ENCODE measurements at places on chromosomes 1 and 21. TPM values are rescaled to one million over a fixed set of nuclear protein-coding genes. Genes with fewer than 3 reads are reported as not detected.

Gene C4BPB
- total RNA-seq: not detected

Gene LAD1
- total RNA-seq: not detected

Gene C1orf87
- not detected for total RNA-seq

Gene UBL4B
- total RNA-seq: not detected

Gene TBX15
- not detected for total RNA-seq

Gene IFNLR1
- not detected for total RNA-seq

Gene DCST1
- not detected for total RNA-seq

Gene RXFP4
- 0.11 TPM for total RNA-seq

Gene CRP
- not detected for total RNA-seq

Gene ATP1A4
- not detected for total RNA-seq

Gene CACHD1
- 2.8 TPM for total RNA-seq

Gene GCLM
- 32.6 TPM for total RNA-seq

Gene E2F2
- 0.50 TPM for total RNA-seq

Gene RLF
- total RNA-seq: 29.7 TPM

Gene PDZK1IP1
- not detected for total RNA-seq

Gene RIMS3
- 0.44 TPM for total RNA-seq

Gene OR2G6
- total RNA-seq: not detected

Gene LDLRAD1
- total RNA-seq: not detected

Gene SPRR2A
- not detected for total RNA-seq

Gene SELENBP1
- 22.2 TPM for total RNA-seq

Gene IGSF9
- total RNA-seq: under 0.01 TPM

Gene TBX19
- 0.33 TPM for total RNA-seq

Gene CDC42
- total RNA-seq: 340 TPM

Gene EMC1
- 77.9 TPM for total RNA-seq

Gene ABCG1
- 0.50 TPM for total RNA-seq

Gene CHIA
- not detected for total RNA-seq

Gene F5
- total RNA-seq: not detected

Gene C1orf141
- total RNA-seq: not detected

Gene RWDD3
- total RNA-seq: 14.5 TPM

Gene ADAMTS1
- total RNA-seq: 170 TPM

Gene PDE4B
- 19.7 TPM for total RNA-seq

Gene GPR157
- 5.1 TPM for total RNA-seq

Gene TCHH
- total RNA-seq: not detected

Gene OLFML2B
- total RNA-seq: 4.9 TPM

Gene SFPQ
- 214 TPM for total RNA-seq

Gene FCGR1A
- total RNA-seq: not detected
